ENCODE measurements at places on chromosomes 6 and 20. TPM values are rescaled to one million over a fixed set of nuclear protein-coding genes. Genes with fewer than 3 reads are reported as not detected.

The IL17A gene
- not detected for polyA plus RNA-seq

The TRDN gene
- polyA plus RNA-seq = not detected

DNA sequence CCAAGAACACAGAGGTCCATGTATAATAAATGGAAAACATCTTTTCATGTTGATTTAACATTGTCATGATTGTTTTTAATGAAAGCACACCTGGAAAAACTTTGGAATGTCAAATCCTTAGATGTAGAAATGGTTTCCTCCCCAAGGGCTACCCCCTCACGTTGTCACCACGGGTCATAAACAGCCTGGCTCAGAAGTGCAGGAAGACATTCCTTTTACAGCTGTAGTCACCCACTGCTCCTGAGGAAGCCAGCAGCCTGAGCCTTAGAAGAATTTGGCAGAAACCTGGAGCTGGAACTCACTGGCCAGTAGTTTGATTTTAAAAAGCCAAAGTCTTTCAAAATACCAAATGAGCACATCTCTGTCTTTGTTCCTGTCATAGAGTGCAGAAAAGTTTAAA is 23.7 kb downstream of the ADGRF5 start:
- peak; percentile 47 for DNase-seq

GRCh38 chr6:24788031-24788665 is 10.6 kb downstream of the ARMH2 start:
- DNase-seq = no peak

The ANGPT4 gene
- not detected for polyA plus RNA-seq

DNA sequence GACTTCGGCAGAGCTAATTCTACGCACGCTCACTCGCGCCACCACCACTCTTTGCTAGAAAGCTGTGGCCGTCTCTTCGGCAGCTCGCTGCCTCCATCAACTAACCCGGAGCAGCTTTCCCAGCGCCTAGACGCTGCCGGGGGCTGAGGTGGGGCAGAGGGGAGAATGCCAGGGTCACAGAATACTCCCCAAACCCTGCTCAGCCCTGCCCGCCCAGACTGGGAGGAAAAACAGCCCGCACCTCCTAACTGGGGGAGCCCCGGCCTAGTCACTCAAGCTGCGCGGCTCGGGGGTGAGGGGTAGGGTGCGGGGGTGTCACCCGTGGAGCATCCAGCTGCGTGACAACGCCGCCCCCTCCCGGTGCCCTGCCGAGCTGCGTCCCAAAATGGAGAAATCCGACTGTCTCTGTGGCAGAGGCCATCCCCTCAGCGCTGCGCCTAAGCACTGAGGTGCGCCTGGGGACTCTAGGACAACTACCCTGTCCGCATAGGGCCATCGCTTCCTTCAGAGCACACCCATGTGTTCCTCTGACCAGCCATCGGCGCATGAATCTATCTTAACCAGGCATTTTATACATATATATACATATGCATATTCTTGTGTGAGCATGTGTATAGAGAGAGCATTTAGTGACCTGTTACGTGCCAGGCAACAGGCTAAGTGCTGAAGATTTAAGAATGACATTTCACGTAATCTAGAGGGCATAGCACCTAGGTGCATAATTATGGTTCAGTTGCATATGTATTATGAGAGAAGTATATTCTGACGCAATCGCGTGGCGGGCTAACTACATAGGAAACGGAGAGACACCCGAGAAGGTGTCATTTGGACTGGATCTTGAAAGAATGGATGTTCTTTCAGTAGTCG is 1.5 kb upstream of the TENT5A start:
- DNase-seq = peak; percentile 61

The ADGB gene
- polyA plus RNA-seq = not detected

The MYLK2 gene
- polyA plus RNA-seq = 0.03 TPM
